ENCODE measurements at places on chromosomes 4 and X.

- DNase-seq, result no peak
Measured at GRCh38 chr4:143339497-143339896, 2.8 kb downstream of the GAB1 start.

GRCh38 chr4:127604949-127605709 is 27.6 kb upstream of the INTU start:
- no peak for DNase-seq

DNA sequence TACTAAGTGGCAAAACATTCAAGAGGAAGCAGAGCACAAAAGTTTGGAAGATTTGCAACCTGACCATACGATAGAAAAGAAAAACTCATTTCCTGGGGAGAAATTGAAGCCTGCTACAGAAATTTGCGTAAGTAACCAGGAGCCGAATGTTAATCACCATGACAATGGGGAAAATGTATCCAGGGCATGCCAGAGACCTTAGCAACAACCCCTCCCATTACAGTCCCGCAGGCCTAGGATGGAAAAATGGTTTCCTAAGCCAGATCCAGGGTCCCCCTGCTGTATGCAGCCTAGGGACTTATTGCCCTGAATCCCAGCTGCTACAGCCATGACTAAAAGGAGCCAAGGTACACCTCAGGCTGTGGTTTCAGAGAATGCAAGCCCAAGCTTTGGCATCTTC is 472.2 kb upstream of the KLHL4 start:
- DNase-seq, result no peak

GRCh38 chr4:134132086-134132783 is 69.4 kb downstream of the PABPC4L start:
- DNase-seq, result no peak

- no peak for DNase-seq
Measured at GRCh38 chrX:10190367-10190766, 33.6 kb downstream of the CLCN4 start.

DNA sequence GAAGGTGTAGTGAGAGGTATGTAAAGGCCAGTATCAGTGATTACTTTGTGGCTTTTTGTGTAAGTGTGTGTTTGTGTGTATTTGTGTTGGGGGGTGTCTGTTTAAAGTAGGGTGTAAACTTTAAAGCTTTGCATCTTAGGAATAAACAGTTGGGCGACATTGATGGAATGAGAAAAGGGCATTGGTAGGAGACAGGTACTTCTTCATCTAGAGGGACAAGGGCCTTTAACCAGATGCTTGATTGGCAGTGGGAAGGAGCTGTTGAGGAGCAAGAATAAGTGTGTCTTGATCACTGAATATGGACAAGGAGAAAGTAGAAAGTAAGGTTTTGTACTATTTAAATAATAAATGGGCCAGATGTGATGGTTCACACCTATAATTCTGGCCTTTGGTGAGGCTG is 48.8 kb downstream of the RAPGEF2 start:
- no peak for DNase-seq

DNA sequence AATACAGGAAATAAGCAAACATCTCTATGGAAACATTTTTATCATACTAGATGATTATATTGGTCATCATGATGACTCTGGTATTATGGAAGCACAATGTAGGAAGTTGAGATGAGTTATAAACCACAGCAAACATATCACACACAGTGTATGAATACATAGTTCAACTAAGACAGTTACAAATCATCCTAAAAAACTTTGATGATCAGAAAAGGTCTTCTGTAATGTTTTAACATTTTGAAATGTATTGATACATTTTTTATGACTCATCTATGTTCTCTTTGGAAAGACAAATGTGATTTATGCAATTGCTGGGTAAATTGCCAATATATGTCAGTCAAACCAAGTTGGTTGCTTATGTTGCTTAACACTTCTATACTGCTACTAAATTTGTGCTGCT is 4.8 kb downstream of the CXCL3 start:
- no peak for DNase-seq

- DNase-seq, result no peak
Measured at GRCh38 chr4:101114936-101115372, 232.4 kb downstream of the PPP3CA start.

- no peak for DNase-seq
Measured at GRCh38 chr4:182770996-182771514, 146.1 kb downstream of the DCTD start.

DNA sequence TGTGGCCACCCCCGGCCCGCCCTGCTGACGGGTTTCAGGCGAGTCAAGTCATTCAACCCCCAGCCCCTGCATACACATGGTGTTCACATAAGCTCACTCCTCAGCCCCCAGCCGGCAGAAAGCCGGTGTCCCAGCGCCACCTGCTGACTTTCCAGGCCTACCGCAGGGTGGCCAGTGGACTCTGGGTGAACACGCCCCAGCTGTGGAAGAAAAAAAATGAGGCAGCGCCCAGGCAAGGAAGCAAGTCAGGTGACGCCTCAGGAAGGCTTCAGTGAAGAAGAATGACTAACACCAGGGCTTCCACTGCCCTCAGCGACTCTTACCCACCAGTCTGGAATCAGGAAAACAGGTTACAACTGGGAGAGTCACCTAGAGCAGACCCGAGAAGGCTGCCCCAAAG is 15.8 kb downstream of the BCAP31 start:
- DNase-seq, result no peak

DNA sequence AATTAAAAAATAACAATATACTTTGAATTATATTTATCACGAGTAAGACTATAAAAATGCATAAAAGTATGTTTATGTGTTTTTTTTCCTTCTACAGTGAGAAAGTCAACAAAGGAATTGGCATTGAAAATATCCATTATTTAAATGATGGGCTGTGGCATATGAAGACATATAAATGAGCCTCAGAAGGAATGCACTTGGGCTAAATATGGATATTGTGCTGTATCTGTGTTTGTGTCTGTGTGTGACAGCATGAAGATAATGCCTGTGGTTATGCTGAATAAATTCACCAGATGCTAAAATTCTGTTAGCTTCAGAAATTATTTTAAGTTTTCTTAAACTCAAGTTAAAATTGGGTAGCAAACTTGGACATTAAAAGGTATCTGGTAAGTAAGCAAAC is 8.2 kb downstream of the MCTS1 start:
- no peak for DNase-seq

DNA sequence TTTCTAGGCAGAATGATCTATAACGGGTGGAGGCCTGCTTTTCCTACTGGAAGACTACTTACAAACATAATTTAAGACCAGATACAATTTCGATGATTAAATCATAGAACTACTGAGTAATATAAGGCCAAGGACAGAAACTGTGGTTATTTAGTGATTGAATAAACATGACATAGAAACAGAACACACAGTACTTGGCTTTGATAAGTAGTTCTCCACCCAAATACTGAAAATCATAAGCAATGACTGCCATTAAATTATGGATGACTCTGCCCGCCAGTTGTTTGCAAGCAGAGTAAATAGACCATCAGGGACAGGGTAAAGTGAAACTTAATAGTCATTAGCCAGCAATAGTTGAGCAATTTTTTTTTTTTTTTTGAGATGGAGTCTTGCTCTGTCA is 17.2 kb upstream of the SMIM14 start:
- no peak for DNase-seq

GRCh38 chr4:56465599-56466295 is 1.7 kb upstream of the SRP72 start:
- no peak for DNase-seq

- DNase-seq, result no peak
Measured at GRCh38 chrX:672931-673330, 42.3 kb downstream of the SHOX start.
